ENCODE measurements at places on chromosomes 4 and X.

DNA sequence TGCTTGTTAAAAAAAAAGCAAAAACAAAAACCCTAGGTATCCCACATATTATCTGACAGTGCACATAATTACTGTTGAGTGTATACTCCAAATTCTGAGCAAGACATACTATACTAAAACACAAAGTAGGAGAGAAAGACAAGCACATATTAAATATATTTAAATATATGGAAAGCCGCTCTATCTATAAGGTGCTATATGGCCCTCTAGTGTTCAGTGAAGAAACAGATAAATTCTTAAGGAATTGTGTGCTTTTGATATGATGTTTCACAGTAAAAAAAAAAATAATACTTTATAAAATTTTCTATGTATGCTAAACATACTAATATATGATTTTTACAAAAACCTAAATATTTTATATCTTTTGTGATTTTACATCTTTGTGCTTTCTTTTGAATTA, 137.8 kb downstream of the FBXW7 start:
- peak; percentile 21 for DNase-seq

- peak; percentile 0 for DNase-seq
Observed at GRCh38 chrX:145213504-145213903, 33.8 kb upstream of the SPANXN1 start.

DNA sequence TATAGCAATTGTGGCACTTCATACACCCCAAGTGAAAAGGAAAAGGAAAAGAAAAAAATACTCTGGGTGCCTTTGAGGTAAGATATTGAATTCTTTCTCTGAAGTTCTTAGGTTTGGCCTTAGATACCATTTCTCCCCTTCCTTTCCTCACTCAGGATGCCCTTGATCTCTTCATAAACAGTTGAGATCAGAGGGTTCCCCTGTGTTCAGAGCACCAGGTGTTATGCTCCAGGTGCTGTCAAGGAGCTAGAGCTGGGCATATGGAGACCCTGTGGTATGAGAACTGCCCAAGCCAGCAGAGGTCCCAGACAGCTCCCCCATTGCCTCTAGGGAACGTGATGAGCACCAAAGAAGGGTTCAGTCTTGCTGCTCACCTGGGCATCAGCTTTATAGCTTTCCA, 17.1 kb upstream of the CD40LG start:
- no peak for DNase-seq

- DNase-seq = no peak
Observed at GRCh38 chr4:37528166-37528885, 157.8 kb downstream of the RELL1 start.

GRCh38 chr4:7785017-7785416, 154.6 kb downstream of the AFAP1 start:
- DNase-seq = no peak

GRCh38 chrX:45806410-45807121, 605.9 kb upstream of the DIPK2B start:
- DNase-seq = no peak

GRCh38 chr4:98341309-98341708, 80.1 kb downstream of the RAP1GDS1 start:
- no peak for DNase-seq

DNA sequence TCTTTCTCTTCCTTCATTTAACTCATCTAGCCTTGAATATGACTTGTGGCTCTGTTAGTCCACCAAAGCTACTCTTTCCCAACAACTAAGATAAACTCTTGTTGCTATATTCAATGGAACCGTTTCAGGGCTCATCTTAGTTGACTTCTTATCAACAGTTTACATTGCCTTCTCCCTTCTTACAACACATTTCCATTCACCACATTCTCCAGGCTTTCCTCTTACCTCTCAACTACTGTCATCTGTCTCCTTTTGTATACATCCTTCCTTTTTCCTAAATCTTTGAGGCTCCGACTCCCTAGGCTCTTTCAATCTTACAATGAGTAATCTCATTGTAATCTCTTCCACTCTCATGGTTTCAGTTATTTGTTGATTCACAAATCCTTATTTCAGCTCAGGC, 58.5 kb downstream of the NCAPG start:
- DNase-seq = no peak

- no peak for DNase-seq
Observed at GRCh38 chrX:147957291-147957690, 23.8 kb upstream of the FMR1NB start.

DNA sequence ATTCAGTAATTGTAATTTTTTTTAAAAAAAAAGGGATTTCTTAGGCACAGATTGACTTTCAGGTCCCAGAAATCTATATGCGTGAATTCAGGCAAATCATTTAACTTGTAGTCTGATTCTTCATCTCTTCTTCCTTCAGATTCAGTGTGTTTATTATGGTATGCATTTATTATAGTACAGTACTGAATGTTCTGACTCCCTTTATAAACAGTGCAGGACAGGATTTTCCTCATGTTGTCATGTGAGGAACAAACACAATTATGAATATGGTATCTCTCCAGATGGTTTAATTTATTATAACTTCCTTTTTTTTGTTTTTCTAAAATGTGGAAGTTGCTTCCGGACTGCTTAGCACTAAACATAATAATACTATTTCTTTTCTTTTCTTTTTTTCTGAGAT, 54.2 kb downstream of the RPS3A start:
- no peak for DNase-seq

- DNase-seq = peak; percentile 39
Observed at GRCh38 chr4:164768516-164768915, 14.6 kb downstream of the SMIM31 start.

DNA sequence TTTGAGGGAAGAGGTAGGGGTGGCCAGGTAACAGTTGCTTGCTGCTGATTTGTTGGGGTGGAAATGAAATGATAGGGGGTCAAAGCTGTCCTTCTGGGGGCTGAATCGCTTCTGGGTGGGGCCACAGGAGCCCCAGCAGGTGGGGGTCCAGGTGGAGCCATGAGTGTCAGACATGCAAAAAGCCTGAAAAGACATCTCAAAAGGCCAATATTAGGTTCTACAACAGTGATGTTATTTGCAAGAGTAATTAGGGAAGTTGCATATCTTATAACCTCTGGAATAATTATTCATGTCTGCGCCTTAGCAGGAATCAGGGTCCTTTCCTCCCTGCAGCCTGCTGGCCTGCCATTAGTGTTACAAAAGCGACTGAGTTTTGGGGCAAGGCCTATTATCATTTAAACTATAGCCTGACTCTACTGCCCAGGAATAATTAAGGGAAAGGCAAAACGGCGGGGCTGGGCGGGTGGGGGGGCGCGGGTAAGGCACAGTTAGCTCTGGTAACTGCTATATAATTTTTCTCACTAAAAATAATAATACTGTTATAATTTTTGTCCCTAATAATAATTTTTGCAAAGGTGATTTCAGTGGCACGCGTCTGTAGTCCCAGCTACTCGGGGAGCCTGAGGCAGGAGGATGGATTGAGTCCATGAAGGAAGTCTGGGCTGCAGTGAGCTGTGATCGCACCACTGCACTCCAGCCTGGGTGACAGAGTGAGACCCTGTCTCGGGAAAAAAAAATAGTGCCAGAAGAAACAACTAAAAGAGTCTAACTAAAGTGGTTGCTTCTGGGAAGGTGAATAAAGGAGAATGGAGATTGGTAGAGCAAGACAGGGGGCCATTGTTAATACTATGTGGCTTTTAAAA, 145.7 kb downstream of the MAGEB17 start:
- DNase-seq = no peak

GRCh38 chr4:10040049-10040892, 19.0 kb upstream of the SLC2A9 start:
- DNase-seq = no peak

Data from SW480 (cell line).